Activated CD4-positive, alpha-beta T cell treated with anti-CD3 and anti-CD28 coated beads, Interleukin-2, amount 50 U/mL, for 16 hours (primary cell): ENCODE measurements at places on chromosomes 4 and X.
A peak's percentile ranks its signal among the peaks of the same experiment; 100 is the strongest.

DNA sequence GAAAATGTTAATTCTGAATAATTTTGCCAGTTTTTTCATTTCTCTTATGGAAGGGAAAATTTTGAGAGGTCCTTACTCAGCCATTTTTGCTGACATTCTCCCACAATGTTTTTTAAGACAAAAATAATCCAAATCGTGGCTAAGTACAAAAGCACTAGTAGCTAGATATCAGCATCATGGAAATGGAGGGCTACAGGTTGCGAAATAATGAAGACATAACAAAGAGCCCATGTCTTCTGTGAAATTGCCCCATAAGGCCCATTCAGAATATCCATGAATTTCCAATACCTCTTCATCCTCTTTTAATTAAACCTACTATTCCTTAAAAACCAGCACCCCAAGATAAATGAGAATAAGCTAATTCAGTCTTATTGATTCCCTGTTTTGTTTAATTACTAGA lies 107.4 kb downstream of the HNRNPD start:
- no peak for DNase-seq

- DNase-seq: no peak
Observed at GRCh38 chr4:111788099-111788498, 357.2 kb upstream of the FAM241A start.

DNA sequence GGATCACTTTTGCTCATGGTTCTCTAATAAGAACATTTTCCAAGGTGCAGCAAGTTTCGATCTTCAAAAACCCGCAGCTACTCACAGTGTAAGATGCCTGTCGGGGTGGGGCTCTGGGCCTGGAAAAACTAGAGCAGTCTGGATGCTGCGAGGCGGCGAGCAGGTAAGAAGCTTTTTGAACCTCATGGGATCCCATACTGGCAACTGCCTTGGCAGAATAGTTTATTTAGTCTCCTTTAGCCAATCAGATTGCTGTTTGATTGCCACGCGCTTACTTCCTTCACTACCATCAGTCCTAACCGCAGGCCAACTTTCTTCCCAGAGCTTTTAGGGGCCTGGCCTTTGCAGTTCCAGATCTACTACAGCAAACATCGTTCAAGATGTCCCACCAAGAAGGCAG lies 61.3 kb upstream of the MAGEB10 start:
- DNase-seq: no peak

DNA sequence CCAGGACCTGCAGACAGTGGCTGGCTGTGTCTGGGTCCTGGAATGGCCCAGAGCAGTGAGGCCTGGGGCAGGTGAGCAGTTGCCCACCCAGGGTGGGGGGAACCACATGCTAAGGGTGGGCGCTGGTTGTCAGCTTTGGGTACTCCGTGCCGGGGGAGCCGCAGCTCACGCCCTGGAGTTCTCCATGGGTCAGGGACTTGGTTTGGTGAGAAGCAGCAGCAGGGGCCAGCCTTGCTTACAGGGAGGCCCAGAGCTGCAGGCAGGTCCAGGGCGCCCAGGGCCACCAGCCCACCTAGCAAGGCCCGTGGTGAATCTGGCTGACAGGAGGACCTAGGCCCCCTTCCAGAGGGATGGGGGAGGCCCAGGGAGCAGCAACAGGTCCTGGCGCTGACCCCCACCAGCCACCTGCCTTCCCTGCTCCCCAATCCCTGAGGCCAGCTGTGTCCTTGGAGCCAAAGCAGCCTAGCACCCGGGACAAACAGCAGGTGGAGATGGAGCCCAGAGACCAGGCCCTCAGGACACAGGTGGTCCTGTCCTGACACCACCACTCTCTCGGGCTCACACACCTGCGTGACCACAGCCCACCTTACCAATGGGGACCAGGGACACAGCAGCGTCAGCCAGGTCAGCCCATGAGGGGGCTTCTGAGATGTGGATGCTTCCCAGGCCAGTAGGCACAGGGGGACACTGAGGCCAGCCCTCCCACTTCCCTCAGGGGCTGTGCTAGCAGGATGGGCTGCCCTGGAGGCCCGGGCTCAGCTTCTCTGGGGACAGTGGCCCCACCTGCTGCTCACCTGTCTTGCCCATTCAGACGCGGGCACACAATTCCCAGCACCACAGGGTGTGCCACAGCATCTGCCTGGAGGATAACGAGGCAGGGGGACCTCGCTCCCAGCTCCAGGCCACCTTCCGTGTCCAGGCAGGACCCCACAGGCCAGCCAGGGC lies 3.5 kb downstream of the MXD4 start:
- no peak for DNase-seq

GRCh38 chrX:73877687-73878086 lies 314.7 kb downstream of the CHIC1 start:
- DNase-seq: no peak

- DNase-seq: no peak
Observed at GRCh38 chr4:146442801-146443200, 78.9 kb downstream of the SLC10A7 start.

- DNase-seq: no peak
Observed at GRCh38 chr4:25861280-25861950, 1.4 kb downstream of the SEL1L3 start.

DNA sequence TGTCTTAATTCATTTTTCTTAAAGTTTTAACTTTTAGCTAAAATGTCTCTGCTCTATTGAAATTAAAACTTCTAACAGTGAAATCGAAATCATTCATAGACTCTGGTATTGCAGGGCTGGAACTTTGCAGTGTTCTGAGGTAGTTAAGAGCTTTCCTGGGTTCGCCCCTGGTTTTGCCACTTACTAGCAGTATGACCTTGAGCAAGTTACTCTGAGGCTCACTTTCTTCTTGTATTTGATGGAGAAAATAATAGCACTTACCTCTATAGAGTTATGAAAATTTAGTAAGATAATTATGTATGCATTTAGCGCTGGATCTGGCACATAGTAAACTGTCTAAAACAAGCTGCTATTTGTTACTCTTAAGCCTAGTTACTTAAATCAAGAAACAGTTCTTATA lies 1.7 kb downstream of the SLAIN2 start:
- DNase-seq: no peak

DNA sequence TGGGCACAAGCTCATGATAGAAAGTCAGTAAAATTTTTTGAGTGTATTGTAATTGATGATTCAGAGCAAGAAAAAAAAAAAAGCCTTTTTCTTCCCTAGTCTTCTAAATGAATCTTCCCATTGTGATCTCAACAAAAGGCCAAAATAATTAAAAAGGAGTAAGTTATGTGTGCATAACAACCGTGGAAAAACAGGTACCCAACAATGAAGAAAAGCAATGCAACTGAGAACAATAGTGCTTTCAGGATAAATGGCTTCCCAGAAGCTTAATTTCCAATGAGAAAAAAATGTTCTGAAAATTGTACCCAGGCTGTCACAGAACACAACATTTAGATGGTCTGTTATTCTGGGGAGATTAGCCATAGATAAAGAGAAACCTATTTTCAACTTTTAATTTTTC lies 399.0 kb upstream of the AGA start:
- no peak for DNase-seq

- no peak for DNase-seq
Observed at GRCh38 chr4:125060376-125060775, 254.4 kb upstream of the FAT4 start.

DNA sequence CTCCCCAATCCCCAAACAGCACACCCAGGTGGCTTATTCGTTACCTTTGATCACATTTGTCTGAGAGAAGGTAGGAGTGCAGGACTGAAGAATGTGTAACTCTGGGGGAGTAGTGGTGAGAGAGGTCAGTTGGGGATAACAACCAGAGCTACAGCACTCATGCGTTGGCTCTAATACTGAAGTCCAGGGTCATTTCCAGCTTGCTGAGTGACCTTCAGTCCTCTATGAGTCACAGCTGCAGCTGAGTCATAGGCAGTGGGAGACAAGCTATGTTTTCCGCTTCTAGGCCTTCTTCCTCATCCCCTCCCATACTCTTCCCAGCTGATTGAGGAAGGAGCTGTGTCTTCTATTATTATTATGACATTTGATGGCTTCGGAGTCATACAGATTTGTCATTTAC lies 31.6 kb upstream of the CT47C1 start:
- DNase-seq: no peak

DNA sequence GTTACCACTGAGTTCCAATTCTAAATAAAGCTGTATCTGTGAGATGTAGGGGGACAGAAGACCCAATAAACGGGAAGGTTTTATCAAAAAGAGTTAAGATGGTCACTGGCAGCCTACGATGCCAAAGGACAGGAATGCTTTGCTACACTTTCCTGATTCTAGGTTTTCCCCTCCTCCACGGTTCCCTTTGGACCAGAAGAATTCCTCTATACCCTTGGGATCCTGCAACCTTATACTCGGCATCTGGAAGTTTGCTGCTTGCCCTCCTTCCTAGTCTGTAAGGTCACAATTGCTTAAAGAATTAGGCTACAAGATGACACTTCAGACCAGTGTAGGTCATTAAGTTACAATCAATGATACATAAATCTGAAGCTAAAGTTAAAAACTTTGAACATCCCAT lies 64.3 kb downstream of the SCML2 start:
- no peak for DNase-seq

GRCh38 chr4:125594056-125594602 lies 279.4 kb downstream of the FAT4 start:
- no peak for DNase-seq

DNA sequence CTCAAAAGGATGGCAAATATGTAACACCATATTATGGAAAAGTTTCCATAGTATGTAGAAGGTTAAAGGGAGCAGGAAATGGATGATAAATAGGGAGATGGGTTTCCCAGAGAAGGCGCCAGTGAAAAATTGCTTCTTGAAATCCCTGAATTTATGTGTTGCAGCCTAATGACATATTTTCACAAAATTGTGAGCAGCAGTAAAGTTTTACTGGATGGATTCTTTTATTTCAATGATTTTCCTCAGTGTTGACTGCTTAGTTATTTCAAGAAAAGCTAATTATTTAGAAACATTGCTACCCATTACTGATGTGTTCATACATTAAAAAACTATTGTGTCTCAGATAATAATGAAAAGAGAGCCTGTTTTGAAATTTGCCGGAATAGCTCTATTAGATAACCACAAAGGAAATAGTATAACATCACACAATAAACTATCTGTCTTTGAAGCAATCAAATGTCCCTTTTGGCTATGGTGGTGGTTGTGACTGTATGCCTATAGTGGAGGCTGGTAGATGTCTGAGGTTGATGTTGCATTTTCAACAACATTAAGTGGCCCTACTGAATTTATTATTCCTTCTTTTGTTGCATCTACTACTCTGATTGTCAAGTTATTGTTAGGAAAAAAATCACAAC lies 169.9 kb upstream of the HAND2 start:
- no peak for DNase-seq

GRCh38 chrX:16587836-16588235 lies 62.1 kb upstream of the S100G start:
- DNase-seq: no peak

DNA sequence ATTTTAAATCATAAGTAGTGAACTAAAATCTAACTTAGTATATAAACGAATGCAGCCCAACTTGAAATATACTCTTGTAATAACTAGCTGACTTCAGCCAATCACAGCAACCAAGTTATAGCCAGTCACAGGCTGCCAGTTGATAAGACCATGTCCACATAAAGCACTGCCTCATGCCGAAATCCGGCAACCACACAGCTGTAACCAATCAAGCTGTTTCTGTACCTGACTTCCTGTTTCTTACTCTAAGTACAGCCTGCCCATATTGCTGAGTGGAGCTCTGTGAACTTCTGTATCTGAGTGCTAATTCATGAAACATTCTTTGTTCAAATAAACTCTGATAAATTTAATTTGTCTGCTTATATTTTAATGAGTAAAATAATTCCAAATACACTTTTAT lies 805.3 kb upstream of the EPHA5 start:
- DNase-seq: no peak

- DNase-seq: no peak
Observed at GRCh38 chrX:39983715-39984114, 114.0 kb downstream of the BCOR start.

- DNase-seq: no peak
Observed at GRCh38 chr4:59094505-59094904, 1984.3 kb upstream of the IGFBP7 start.

DNA sequence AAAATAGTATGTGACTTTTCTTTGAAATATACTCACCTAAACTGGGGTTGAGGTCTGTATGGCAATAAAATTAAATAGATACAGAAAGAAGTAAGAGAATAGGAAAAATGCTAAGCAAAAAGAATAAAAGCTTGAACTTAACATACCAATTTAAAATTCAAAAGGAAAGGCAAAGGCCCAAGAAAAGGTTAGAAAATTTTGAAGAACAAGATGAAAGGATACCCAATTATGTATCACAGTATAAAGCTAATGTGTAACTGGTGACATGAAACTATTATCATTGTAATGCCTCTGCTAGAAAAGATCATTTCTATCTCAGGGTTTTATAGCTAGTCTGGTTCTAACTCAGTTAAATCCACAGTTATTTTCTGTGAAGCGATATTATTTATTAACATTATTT lies 99.1 kb downstream of the PDLIM5 start:
- no peak for DNase-seq

- DNase-seq: no peak
Observed at GRCh38 chr4:42119886-42120285, 32.6 kb downstream of the BEND4 start.

- DNase-seq: no peak
Observed at GRCh38 chr4:21139327-21139726, 439.1 kb downstream of the PACRGL start.

DNA sequence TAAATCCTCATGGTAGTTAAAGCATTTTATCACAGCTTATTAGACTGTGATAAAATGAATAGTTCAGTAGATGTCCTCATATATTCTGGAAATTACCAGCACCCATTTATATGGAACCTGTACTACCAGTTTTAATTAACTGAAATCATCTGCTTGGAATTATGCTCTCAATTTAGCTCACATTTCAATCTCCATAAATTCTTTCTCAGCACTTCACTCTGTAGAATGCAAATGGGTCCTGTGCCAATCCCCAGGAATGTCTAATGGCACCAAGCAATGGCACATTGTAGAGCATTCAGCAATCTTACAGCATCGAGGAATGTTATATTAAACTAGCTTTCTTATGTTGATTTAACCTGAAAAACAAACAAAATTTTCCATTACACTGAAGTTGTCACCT lies 355.1 kb downstream of the PDHA2 start:
- DNase-seq: no peak

- DNase-seq: no peak
Observed at GRCh38 chr4:142285222-142285583, 560.9 kb downstream of the INPP4B start.

GRCh38 chrX:17779434-17779833 lies 42.1 kb downstream of the SCML1 start:
- DNase-seq: no peak

DNA sequence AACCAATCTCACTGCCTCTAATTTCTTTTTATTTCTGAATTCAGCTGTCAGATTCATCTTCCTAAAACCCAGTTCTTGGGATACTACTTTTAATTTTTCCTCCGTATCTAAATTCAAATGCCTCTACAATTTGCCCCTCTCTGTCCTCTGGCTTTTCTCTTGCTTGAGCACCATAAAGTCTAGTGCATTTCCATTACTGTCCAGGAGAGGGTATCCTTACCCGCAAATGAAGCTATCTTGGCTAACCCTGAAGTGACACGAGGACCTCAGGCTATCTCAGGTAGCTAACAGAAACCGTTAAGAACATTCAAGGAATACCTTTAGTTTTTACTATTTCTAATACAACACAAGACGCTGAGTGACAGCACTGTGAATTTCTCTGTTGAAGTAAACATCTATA lies 49.4 kb upstream of the PRR32 start:
- DNase-seq: peak; percentile 31
